CD4-positive, alpha-beta T cell treated with Interleukin-4 for 4 hours (primary cell): ENCODE measurements at places on chromosomes 16 and 17.
A peak's percentile ranks its signal among the peaks of the same experiment; 100 is the strongest.

- DNase-seq = peak; percentile 76
Observed at GRCh38 chr17:65181237-65182061, 44.3 kb downstream of the RGS9 start.

- DNase-seq = no peak
Observed at GRCh38 chr17:75566416-75566815, 21.2 kb upstream of the MYO15B start.

- no peak for DNase-seq
Observed at GRCh38 chr17:36104701-36105181, 1.1 kb downstream of the CCL4 start.

DNA sequence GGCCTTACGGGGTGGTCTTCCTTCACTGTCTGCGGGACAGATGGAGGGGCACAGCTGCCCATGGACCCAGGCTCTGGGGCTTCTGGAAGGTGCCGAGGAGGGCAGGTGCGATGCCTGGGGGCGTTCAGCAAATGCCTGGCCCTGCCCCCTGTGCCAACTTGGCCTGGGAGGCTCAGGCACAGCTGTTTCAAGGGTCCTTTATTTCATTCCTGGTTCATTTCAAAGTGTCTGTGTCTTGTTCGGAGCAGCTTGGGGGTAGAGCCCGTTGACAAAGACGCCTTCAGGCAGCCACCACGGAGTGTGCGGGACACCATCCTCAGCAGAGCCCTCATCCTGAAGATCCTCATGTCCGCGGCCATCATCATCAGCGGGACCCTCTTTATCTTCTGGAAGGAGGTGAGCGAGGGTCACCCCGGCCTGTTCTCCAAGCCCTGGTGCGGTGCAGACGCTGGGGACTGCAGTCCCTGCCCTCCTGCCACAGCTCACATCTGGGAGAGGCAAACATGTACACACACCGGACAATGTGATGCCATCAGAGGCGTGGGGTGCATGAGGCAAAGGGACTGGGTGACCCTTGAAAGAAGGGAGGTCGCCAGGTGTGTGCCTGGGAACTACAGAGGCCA is 43.9 kb downstream of the MEAK7 start:
- no peak for DNase-seq

GRCh38 chr17:45403906-45404490 is 28.7 kb downstream of the ARHGAP27 start:
- no peak for DNase-seq

GRCh38 chr17:79020631-79021301 is 3.2 kb upstream of the C1QTNF1 start:
- DNase-seq = no peak

DNA sequence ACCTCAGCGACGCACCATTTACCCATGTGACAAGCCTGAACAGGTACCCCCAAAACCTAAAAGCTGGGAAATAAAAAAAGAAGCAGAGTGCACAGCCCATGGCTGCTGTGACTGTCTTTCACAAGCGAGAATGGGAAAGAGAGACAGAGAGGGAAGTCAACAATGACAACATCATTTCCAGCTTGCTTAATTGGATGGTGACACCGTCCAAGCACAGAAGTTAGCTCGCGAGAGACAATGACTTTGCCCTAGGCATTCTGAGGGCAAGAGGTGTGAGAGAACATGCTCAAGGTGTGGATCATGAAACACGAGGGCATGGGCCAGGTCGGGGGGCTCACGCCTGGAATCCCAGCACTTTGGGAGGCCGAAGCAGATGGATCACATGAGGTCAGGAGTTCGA is 19.3 kb upstream of the NSMCE1 start:
- DNase-seq = no peak

DNA sequence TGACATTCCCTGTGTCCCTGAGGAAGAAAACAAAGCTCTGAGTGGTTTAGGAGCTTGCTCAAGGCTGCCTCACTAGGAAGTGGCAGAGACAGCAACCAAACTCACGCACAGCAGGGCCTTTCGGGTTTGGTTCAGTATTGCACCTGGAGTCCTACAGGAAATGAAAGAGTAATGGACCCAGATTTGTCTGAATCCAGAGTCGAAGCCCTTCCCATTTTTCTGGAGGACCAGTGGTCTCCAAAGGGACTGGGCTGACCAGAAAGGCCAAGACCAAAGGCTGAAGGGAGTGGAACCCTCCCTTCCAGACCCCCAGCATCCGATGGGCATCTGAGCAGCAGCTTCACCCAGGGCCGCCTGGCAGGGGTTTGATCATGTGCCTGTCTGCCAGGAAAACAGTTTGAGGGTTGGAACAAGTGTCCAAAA is 85.5 kb upstream of the RPL38 start:
- no peak for DNase-seq
